ENCODE measurements at places on chromosomes 7 and 10. TPM values are rescaled to one million over a fixed set of nuclear protein-coding genes. Genes with fewer than 3 reads are reported as not detected.

DNA sequence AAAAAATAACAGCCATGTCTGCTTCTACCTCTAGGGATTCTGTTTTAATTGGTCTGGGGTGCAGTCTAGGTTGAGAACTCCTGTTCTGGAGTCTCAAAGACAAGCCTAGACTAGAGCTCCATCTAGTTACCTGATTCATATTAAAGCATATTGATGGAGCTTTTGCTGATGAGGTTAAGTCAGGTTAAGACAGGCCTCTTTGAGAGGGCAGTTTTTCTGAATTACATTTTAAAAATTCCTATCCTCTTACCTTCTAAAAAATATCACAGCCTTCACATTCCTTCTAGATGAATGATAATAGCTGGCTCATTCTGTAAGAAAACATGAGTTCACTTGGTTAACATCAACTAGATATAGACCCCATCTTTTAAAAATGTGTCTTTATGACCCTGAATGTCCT lies 28.9 kb downstream of the MGAM start:
- peaks cover 7% of the 10 kb centered on the region for H3K4me1 ChIP-seq
- no peak overlapping the region for H3K4me3 ChIP-seq
- DNase-seq: no peak
- H3K27me3 ChIP-seq: no peaks in the 10 kb centered on the region

DNA sequence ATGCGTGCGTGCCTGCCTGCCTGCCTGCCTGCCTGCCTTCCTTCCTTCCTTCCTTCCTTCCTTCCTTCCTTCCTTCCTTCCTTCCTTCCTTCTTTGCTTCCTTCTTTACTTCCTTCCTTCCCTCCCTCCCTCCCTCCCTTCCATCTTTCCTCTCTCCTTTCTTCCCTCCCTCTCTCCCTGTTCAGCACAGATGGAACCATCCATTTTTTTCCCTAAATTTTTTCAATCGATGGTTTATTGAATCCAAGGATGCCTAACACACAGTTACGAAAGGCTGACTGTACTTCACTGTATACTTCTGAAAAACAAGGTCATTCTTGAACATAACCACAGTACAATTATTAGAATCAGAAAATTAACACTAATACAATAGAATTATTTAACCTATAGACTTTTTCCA lies 53.8 kb downstream of the ABCA13 start:
- H3K27ac ChIP-seq: no peak overlapping the region
- peaks cover 41% of the 10 kb centered on the region for H3K27me3 ChIP-seq
- no peak for DNase-seq
- H3K36me3 ChIP-seq: no peaks in the 10 kb centered on the region
- H3K4me3 ChIP-seq: no peak overlapping the region
- H3K4me1 ChIP-seq: no peaks in the 10 kb centered on the region

DNA sequence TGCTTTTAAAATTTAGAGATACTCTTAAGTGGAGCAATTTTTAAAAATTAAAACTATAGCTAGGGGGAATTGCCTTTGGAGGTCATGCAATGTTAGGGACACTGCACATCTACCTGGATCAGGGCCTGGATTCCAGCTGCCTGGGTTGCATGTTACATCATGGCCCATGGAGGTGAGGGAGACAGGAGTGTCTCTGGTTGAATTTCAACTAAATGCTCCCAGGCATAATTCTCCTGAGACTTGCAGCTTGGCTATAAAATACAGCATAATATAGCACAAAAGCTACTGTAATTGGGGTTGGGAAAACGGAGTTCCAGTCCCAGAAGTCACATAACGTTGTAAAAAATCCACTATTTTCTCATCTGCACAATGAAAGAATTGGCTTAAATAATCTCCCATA lies 782.5 kb downstream of the LRMDA start:
- H3K4me1 ChIP-seq: peaks cover 7% of the 10 kb centered on the region
- peaks cover 39% of the 10 kb centered on the region for H3K27me3 ChIP-seq
- no peaks in the 10 kb centered on the region for H3K36me3 ChIP-seq
- no peak overlapping the region for H3K4me3 ChIP-seq
- no peak for DNase-seq

Gene C10orf90
- total RNA-seq: not detected

Gene SHTN1
- total RNA-seq: 23.7 TPM
